ENCODE measurements at places on chromosomes 5 and 9. TPM values are rescaled to one million over a fixed set of nuclear protein-coding genes. Genes with fewer than 3 reads are reported as not detected.

The ANKRD55 gene
- polyA plus RNA-seq: not detected

DNA sequence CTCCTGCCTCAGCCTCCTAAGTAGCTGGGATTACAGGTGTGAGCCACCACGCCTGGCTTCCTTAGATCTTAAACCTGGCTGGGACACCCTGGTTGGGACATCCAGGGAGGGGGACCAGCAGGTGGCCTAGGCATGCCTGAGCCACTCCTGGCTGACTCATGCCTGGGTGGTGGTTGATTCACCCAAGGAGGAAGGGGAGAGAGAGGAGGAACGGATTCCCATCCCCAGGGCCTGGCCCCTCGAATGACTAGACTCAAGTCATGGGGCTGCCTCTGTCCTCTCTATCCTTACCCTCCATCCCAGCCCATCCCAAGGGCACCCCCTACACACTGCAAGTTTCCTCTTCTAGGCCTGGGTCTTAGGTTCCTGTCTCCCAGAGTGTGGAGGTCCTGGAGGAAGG is 12.7 kb downstream of the EEIG1 start:
- DNase-seq: no peak

- no peak for DNase-seq
Measured at GRCh38 chr9:121349009-121349408, 21.0 kb downstream of the STOM start.

GRCh38 chr5:21397693-21398092 is 1409.7 kb upstream of the CDH18 start:
- no peak for DNase-seq

The PDLIM4 gene
- polyA plus RNA-seq: 31.0 TPM

The CDH12 gene
- polyA plus RNA-seq: not detected

DNA sequence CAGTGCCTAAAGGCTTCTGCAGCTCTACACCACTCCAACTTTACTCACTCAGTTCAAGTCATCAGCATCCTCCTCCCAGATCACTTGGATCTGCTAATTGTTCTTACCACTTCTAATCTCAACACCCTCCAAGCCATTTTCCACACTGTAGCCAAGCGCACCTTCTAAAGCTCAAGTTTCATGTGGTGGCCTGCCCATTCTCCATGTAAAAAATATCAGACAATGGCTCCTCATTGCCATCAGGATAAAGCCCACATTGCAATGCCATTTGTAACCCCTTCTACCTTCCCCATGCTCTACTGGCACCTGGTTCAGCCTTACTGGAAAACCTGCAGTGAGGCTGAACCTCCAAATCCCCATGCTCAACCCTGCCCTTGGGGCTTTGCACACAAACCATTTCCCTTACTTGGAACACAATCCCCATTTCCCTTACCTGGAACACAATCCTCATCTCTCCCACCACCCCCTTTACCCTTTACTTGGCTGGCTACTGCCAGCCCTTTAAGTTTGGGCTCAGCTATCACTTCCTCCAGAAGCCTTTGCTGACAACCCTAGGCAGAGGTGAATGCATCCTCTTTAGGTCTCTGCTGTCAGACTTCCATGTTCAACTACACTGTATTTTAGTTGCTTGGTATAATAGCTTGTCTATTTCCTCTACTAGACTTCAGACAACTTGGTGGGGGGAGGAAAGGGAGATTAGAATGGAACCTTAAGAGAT is 220.0 kb downstream of the TSSK1B start:
- no peak for DNase-seq

The PCDHA9 gene
- 0.06 TPM for polyA plus RNA-seq

GRCh38 chr9:14535161-14535955 is 157.9 kb downstream of the ZDHHC21 start:
- no peak for DNase-seq

The IFNA16 gene
- polyA plus RNA-seq: not detected

DNA sequence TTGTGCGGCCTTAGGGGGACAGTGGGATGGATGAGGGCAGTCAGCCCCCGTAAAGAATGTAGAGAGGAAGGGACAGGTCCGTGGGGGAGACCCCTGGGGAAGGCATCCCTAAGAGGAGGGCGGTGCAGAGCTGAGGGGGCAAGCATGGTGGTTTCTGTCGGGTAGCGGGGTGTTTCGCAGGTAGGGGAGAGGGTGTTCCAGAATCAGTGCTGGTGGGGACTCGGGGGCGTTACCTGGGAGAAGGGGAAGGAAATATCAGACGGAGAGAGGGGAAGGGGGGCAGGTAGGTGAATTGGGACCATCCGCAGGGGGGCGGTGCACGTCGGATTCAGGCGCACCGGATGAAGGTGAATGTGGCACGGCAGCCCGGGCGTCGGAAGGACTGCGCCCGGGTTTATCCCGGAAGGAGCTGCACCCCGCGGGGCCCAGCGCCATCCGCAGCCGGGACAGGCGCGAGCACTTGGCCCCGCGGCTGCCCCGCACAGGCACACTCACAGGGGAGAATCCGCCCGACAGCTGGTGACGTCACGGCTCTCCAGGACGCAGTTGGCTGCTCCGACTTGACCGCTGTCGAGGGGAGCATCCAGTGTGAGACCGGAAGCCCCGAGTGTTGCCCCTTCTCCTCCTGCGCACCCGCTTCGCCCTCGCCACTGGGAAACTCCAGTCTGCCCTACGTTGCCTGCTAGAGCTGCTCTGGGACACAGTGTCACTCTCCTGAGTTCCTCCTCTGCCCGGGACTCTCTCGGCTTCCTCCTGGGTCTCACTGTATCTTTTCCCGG is 1.3 kb downstream of the CD72 start:
- DNase-seq: no peak

- DNase-seq: peak; percentile 87
Measured at GRCh38 chr5:134552301-134552700, 26.8 kb downstream of the JADE2 start.

The HSPB3 gene
- 14.4 TPM for polyA plus RNA-seq

GRCh38 chr9:108394726-108395125 is 461.1 kb downstream of the ACTL7B start:
- DNase-seq: no peak

GRCh38 chr9:8963885-8964284 is 1164.3 kb upstream of the DMAC1 start:
- no peak for DNase-seq

GRCh38 chr9:21322911-21323461 is 12.2 kb downstream of the KLHL9 start:
- DNase-seq: no peak

GRCh38 chr9:81650586-81651515 is 38.5 kb downstream of the TLE1 start:
- no peak for DNase-seq

- DNase-seq: peak; percentile 9
Measured at GRCh38 chr5:57937025-57937424, 454.4 kb upstream of the ACTBL2 start.

DNA sequence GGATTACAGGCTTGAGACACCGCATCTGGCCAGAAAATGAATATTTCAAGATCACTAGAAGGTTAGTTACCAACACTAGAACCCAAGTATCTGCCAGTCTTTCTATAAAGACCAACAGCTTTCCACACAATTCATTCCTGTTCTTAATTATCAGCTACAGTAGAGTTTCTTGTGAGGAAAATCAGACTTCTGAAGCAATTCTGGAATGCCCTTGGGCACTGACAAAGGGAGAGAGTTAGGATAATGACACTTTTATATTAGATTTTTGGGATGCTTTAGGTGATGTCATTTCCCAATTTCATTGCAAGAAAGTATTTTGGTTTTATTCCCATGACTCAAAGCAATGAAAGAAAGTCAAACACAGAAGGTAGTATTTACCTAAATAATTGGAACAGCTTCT is 497.0 kb upstream of the TUSC1 start:
- DNase-seq: peak; percentile 92

DNA sequence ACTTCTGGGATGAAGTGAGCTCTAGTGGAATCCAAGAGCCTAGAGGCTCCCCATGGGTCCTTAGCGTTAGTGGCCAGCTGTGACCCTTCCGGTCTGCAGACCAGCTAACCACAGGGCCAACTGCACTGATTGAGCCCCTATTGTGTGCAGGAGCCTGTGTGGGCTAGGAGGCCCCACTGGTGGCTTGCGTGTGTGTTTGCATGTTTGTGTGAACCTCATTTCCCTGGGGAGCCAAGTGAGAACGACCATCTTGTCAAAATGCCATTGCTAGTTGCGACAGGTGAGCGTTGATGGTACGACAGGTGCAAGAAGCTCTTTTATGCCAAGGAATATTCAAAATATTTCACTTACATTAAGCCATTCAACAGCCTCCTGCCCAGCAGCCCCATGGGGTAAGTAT is 44.1 kb upstream of the ANKRD33B start:
- DNase-seq: no peak

- DNase-seq: peak; percentile 97
Measured at GRCh38 chr9:98860871-98861293, 53.4 kb downstream of the GALNT12 start.

The APBA1 gene
- 4.8 TPM for polyA plus RNA-seq

DNA sequence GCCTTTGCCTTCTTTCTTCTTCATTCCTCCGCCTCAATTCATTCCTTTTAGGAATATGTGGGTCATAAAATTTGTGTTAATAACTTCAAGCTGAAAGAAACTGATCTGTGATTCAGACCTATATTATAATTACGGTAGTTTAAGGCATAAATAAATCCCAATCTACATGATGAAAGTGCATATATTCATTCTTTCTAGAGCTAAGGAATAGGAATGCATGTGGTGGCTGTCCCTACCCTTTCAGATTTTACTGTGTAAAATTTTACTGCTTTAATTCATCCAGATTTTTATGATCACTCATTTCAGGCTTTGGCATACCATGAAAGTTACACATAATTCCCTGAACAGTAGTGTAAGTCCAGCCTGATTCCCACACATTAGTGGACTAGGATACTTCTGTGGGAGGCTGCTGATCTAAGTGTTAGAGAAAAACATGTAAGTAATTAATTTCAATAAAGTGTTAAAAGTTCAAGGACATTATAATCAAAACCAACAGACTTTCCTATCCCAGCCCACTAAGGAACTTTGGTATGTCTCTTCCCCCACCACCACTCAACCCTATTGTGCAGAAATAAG is 83.1 kb downstream of the HINT1 start:
- DNase-seq: no peak

The SAPCD2 gene
- polyA plus RNA-seq: 5.1 TPM

DNA sequence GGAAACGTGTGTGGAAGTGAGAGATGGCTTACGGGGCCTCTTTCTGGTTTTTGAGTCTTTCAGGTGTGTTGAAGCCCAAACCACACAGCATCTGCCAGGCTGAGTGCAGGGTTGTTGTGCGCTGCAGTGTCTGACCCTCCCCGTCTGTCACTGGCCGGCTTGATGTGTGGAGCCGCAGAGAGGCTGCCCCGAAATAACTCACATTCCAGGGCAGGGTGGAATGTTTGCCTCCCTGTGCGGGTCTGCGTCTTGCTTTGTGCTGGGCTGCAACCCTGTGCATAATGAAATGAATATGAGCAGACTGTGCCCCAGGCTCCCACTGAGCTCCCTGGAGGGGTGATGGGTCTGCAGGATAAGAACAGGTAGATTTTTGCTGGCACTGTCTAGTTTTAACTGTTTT is 9.9 kb upstream of the PLEKHG4B start:
- no peak for DNase-seq

The TSLP gene
- polyA plus RNA-seq: 0.05 TPM

The SPINK4 gene
- not detected for polyA plus RNA-seq

The MARVELD2 gene
- polyA plus RNA-seq: 0.88 TPM

GRCh38 chr5:149406203-149406978 is 27.3 kb upstream of the IL17B start:
- DNase-seq: peak; percentile 93

The GARIN3 gene
- not detected for polyA plus RNA-seq

The MTRR gene
- 58.6 TPM for polyA plus RNA-seq

GRCh38 chr5:54403121-54403520 is 52.4 kb upstream of the HSPB3 start:
- DNase-seq: no peak

The KIF12 gene
- 0.07 TPM for polyA plus RNA-seq

DNA sequence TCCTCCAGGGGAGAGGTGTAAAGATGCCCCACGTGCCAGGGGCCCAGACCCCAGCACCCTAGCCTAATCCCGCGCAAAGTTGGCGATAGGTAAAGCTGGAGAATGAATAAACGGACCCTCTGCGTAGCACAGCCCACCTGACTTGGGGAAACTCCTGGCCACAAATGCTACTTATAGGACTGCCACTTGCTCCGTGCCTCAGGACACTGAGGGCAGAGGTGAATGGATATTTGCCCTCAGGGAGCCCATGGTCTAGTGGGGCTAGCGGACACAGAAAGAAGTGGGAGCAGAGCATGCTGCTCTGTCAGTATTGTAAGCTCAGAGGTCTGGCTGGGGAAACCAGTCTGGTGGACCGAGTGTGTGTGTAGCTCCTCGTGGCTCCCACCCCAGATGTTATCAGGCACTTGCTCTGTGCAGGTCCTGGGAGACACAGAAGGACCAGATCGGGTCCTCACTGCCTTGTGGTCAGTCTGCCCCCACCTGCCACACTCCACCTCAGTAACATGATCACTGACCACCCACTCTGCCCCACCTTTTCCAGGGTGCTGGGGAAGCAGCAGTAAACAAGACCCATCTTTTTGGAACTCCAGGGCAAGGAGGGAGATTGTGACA is 841 bp downstream of the GRK6 start:
- no peak for DNase-seq

GRCh38 chr9:134054891-134055811 is 12.7 kb downstream of the BRD3 start:
- DNase-seq: no peak

GRCh38 chr5:132044207-132044606 is 16.2 kb upstream of the IL3 start:
- DNase-seq: no peak

DNA sequence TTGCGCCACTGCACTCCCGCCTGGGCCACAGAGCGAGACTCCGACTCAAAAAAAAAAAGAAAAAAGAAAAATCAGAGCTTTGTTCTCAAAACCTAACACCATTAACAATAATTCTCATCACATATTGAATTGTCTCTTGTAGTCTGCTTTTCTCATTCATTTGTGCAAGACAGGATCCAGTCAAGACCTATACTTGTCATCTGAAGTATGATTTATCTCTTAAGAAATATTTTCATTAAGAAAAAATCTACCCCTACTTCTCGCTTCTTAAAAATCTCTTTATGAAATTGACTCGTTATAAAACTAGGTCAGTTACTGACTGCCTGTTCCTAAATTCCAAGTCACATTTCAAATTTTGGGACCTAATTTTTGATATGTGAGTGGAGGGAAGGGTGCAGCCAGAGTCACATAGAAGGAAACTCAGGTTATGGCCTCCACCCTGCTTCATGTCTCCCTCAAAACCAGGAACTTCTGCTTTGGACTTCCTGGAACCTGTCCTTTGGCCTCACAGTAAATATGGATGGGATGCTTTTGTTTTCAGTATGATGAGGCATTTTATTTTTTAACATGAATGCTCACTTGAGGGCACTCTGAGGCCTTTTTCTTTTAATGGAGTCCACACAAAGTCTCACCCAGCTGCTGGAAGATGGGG is 18.9 kb downstream of the ZNF169 start:
- DNase-seq: no peak

The ACOT12 gene
- polyA plus RNA-seq: 0.18 TPM

All from BJ (cell line).